Heart right ventricle (tissue), 16 donors: ENCODE measurements at places on chromosomes 1 and 21. TPM values are rescaled to one million over a fixed set of nuclear protein-coding genes. Genes with fewer than 3 reads are reported as not detected.

DNA sequence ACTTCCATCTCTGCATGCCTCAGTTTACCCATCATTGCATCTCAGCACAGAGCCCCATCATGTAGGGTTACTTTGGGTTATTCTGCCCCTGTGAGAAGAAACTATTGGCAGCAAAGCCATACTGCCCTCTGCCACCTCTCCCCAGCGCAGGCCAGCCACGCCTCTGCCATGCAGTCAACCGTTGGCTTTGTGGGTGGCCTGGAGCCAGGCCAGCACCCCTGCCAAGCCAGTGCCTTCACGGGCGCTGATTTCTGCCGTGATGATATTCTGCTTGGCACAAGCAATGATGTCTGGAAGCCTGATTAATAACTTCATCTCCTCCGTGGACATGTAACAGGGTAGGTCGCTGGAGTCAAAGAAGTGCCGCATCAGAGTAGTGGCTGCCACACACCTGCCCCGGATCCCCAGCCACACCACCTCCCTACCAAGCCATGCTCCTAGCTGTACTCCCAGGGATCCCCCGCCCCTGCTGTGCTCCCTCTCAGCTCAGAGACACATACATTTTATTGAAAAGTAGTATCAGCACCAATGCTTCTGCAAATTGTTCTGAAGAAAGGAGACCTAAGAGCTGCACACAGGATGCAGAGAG is 15.0 kb upstream of the CEP85 start:
- no peak overlapping the region for H3K4me3 ChIP-seq
- no peak overlapping the region for H3K27ac ChIP-seq
- H3K4me1 ChIP-seq: no peaks in the 10 kb centered on the region
- no peaks in the 10 kb centered on the region for H3K27me3 ChIP-seq

CCDC185 gene
- not detected for total RNA-seq

DNA sequence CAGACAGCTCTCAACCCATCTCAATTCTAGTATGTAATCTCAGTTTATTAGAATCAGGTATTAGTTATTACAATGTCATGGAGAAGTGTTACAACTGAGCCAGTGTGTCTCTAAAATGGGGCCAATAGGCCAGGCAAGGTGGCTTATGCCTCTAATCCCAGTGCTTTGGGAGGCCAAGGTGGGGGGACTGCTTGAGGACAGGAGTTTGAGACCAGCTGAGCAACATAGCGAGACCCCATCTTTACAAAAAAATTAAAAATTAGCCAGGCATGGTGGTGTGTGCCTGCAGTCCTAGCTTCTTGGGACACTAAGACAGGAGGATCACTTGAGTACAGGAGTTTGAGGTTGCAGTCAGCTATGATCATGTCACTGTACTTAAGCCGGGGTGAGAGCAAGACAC is 104.9 kb downstream of the BCAR3 start:
- peak overlapping the region; percentile 18 for H3K27ac ChIP-seq
- no peaks in the 10 kb centered on the region for H3K27me3 ChIP-seq
- H3K36me3 ChIP-seq: no peaks in the 10 kb centered on the region
- H3K4me1 ChIP-seq: peaks cover 3% of the 10 kb centered on the region
- H3K4me3 ChIP-seq: no peak overlapping the region

PLA2G2A gene
- total RNA-seq: 33.8 TPM
